GM12878 (cell line): ENCODE measurements at places on chromosomes 12 and 14. TPM values are rescaled to one million over a fixed set of nuclear protein-coding genes. Genes with fewer than 3 reads are reported as not detected.

The C12orf76 gene
- polyA plus RNA-seq: 10.6 and 13.7 TPM in 2 replicates

The HSP90AA1 gene
- polyA plus RNA-seq: 1,313 and 1,438 TPM in 2 replicates

The POTEM gene
- not detected in 2 replicates for polyA plus RNA-seq

The RARG gene
- 3.8 TPM in 2 replicates for polyA plus RNA-seq

The COX8C gene
- polyA plus RNA-seq: not detected in 2 replicates

The RBP5 gene
- polyA plus RNA-seq: 0.78 and 1.1 TPM in 2 replicates

The PTPRR gene
- polyA plus RNA-seq: 0.14 TPM in 1 of 2 replicates, not detected in the other

The ASPG gene
- not detected in 2 replicates for polyA plus RNA-seq

The TAS2R19 gene
- polyA plus RNA-seq: not detected in 2 replicates

The SLC7A8 gene
- polyA plus RNA-seq: not detected in 2 replicates

The SSPN gene
- 0.28 TPM in 1 of 2 replicates, not detected in the other for polyA plus RNA-seq

DNA sequence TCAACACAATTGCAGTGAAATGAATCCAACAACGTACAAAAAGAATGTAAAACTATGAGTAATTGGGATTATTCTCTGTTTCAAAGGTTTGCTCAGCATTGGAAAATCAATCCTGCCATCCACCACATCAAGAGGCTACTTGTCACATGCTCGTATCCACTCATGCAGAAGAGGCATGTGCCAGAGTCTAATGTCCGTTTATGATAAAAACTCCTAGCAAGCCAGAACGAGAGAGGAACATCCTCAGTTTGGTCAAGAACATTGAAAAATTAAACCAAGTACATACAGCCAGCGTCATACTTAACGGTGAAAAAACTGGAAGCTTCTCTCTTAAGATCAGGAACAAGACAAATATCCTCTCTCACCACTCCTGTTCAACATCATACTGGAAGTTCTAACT, 563.9 kb upstream of the TMEM132C start:
- DNase-seq: no peak

- no peak for DNase-seq
Observed at GRCh38 chr14:73369428-73369827, 88.9 kb downstream of the NUMB start.

GRCh38 chr14:69713993-69714679, 52.8 kb upstream of the SRSF5 start:
- no peak for DNase-seq

- no peak for DNase-seq
Observed at GRCh38 chr14:76237349-76237990, 85.7 kb downstream of the GPATCH2L start.

- DNase-seq: no peak
Observed at GRCh38 chr12:18402872-18403611, 141.7 kb downstream of the PIK3C2G start.

GRCh38 chr14:24677956-24678355, 44.0 kb upstream of the GZMB start:
- no peak for DNase-seq

DNA sequence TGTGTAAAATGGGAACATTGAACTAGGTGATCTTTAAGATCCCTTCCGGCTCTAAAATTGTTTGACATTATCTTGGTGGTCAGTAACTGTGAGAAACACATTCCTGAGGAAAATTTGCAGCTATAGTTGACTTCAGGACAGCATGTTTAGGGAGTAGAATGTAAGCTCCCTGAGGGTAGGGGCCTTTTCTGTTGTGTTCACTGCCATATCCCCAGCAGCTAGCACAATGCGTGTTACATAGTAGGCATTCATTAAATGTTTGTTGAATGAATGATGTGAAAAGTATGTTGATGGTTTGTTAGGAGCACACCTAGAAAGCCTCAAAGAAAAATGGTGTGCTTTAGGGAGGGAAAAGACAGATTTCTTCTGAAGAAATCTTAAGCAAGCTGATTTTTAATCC, 38.5 kb upstream of the KCNMB4 start:
- no peak for DNase-seq

DNA sequence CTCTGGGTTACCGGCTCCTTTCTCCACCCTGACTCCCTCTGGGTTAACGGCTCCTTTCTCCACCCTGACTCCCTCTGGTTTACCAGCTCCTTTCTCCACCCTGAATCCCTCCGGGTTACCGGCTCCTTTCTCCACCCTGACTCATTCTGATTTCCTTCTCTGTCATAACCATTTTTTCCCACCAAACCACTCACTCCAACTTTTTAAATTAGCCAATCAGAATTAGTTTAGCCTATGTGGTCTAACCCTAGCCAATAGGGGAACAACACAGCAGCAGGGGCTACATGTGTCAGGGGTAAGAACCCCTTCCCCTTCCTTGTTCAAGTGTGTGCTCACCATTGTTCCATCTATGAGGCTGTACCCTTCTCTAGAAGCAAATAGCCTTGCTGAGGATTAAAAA, 98.4 kb upstream of the RBM19 start:
- no peak for DNase-seq

DNA sequence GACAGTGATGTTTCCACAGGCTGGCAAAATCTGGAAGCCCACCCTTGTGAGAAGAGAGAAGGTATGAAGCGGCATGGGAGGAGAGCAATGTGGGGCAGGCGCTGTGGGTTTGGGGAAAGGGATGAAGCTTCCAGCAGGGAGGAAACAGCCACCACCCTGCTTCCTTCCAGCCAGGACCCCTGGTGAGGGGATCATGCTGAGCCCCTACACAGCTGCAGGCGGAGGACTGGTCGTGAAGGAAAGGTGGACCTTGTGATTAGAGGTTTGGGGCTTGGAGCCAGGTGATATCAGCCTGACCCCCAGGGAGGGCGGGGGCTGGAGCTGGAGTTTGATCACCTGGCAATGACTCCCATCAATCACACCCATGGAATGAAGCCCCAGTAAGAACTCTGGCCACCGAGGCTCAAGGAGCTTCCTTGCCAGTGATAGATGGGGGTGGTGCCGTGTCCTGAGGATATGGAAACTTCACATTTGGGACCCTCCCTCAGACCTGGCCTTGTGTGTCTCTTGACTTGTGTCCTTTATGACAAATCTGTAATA, 48.6 kb downstream of the RIMBP2 start:
- DNase-seq: no peak

DNA sequence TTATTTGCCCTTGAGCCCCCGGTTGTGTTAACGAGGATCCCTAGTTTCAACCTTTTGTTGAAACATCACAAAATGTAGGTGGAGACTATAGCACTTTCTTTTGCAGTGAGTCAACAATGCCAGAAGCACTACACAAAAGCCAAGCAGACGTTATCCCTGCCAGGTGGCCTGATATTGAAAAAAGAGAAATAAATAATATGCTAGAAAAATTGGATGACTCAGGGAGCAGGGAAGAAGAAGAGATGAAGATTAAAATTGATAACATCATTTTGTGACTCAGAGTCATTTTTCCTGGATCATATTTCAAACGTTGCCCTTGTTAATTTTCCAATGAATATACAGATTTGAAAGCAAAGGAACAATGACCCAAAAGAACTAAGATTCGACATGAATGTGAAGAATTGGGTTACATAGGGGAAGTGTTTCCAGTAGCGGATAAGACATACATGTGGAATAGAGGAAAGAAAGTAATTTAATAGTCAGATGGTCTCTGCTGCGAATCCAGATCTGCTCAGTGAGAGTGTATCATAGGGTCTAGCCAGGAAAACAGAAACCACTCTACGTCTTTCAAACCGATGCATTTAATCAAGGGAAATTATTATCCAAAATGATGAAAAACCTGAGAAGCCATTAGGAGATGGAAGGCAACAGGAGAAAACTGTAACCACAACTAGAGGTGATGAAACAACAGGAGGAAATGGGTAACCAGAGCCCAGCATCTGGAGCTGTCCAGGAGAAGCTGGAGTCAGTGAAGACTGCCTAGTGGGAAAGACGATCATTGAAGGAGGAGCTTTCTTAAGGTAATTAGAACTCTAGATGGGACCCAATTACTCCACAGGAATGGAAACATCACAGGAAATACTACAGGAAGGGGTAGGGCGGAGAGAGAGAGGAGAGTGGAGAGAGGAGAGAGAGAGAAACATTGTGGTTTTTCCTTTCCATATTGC, 57.9 kb downstream of the RERG start:
- no peak for DNase-seq

- no peak for DNase-seq
Observed at GRCh38 chr12:121467638-121468498, 68.0 kb downstream of the RNF34 start.

- no peak for DNase-seq
Observed at GRCh38 chr14:106347890-106348755, 821.7 kb downstream of the TMEM121 start.

DNA sequence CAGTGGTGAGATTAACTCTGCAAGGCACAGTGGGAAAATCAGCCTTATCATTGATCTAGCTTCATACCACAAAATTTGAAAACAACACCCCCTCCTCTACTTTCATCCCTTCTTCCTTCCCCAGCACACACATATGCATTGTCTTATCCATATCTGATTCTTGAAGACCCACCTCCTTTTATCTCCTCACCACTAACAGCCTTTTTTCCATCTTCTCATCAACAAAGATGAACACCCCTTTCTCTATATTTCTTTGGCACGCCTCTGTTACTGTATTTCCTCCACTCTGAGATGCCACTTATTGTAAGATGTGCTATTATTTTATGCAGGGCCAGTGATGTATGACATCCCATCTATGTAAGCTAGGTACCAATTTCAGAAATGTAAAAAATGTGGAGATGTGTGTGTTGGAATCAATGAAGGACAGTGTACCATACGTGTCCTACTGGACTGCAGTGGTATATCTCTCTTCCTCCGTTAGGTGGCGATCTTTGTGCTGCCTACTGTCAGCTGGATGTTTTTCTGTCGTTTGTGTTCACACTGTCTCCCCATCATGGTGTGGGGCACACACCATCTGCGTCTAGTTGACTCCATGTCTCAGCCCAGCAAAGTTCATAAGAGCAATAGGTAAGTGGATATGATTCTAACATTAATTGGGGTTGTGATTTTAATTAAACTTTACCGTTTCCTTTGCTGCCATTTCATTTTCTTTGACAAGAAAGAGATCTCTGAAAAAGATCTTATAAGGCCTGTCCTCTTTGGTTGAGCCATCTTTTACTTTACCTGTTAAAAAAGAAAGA, 24.0 kb downstream of the CCDC38 start:
- no peak for DNase-seq

DNA sequence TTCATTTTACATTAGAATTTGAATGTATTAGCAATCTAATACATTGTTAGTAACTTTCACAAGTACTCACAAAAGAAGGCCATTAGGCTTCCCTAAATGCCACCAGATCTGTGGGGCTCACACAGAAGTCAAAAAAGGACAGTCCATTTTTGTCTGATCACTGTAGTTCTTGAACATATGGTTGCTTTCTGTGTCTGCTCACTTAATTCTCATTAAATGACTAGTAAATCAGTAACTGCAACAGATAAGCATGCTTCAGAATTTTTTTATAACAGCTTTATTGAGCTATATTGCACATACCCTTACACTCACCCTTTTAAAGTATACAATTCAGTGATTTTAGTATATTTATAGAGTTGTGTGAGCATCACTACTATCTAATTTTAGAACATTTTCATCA, 71.4 kb downstream of the DENND5B start:
- DNase-seq: no peak

GRCh38 chr12:2550561-2551411, 244.0 kb upstream of the FKBP4 start:
- DNase-seq: no peak

DNA sequence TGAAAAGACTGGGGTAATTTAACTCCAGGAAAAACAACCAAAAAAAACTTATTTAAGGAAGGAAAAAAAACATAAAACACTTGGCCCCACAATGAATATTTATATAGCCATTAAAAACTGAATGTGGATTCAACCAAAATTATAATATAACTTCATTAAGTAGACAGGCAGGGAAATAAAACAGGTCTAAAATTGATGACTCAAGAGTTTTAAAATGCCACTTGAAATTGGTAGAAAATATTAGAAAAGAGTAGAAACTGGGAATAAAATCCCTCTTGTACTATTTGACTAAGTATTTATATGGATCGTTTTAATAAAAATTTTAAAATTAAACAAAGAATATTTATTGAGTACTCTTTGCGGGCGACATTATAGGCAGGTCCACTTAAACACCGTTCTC, 28.8 kb downstream of the RPS6KA5 start:
- no peak for DNase-seq

GRCh38 chr12:20339060-20339459, 29.3 kb upstream of the PDE3A start:
- DNase-seq: no peak

DNA sequence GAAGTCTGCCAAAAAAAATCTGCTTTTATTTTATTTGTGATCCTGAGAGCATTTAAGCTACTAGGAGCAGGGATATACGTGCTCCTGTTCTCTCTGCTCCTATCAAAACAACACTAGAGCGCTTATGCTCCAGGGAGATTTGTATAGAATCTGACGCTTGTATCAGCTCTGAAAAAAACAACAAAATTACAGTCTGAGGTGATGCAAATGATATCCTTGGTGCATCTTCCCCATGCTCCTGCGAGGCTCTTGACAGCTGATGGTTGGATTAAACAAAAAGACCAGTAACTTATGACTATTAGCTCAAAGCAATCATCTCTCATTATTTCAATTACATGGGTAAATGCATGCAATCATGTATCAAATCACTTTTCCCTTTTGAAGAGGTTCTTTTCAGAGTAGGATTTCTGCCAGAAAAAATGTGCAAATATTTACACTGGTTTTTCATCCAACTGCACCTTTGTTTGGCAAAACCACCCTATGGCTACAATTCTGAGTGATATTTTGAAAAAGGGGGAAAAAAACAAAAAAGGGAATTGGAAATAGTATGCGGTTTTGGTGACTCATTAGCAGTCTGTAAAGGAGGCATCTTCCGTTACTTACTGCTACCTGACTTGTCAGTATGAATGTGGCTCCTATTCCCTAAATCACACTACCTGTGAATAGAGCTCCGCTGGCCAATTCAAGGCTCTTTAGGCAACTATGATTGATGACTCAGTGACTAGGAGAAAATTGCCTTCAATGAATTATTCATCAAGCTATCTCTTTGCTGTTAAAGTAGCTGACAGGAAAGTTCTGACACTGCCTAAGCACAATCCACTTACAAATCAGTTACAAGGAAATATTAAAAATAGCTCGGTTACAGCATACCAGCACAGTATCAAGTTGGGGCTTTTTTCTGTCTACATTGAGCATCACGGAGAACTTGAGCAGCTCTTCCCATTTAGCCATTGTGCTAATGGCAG, 450.0 kb downstream of the FOXG1 start:
- no peak for DNase-seq

DNA sequence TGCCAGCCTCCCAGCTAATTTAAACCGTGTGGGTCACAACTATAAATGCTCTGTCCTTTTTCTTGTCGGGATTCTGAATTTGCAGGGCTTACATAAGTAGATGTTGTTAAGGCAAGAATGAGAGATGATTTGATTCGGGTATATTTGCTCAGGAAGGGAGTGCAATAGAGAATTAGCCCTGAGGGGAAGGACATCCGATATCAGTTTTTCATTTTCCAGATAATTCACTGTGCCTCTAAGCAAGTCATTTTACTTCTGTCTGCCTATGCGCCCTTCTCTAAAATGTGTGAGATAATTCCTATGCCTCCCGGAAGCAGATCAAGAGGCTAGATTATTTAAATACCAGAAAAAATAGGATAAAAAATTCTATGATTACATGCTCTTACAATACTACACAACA, 300.5 kb downstream of the RMST start:
- no peak for DNase-seq
